ENCODE measurements at places on chromosomes 5 and 9. TPM values are rescaled to one million over a fixed set of nuclear protein-coding genes. Genes with fewer than 3 reads are reported as not detected.

- no peak overlapping the region for H3K4me3 ChIP-seq
- no peak overlapping the region for H3K27ac ChIP-seq
- H3K36me3 ChIP-seq = no peaks in the 10 kb centered on the region
- H3K4me1 ChIP-seq = no peaks in the 10 kb centered on the region
- H3K27me3 ChIP-seq = no peaks in the 10 kb centered on the region
- no peak for DNase-seq
Measured at GRCh38 chr9:38486056-38486615, 61.9 kb upstream of the IGFBPL1 start.

DNA sequence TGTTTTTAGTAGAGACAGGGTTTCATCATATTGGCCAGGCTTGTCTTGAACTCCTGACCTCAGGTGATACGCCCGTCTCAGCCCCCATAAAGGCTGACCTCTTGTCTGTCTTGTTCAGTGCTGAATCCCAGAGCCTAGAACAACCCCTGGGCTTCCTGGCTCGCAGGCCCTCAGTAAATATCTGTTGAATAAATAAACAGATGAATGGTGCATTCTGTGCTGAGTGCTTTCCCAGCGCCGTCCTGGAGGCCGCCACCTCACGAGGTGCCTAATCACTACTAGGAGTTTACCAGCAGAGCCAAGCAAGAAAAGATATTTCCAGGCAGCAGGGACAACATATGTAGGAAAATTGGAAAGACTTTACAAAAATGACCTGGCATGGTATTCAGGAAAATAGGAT, 88.5 kb downstream of the SNX24 start:
- no peak overlapping the region for H3K27ac ChIP-seq
- no peaks in the 10 kb centered on the region for H3K4me1 ChIP-seq

GRCh38 chr5:143760131-143760505, 51.8 kb upstream of the HMHB1 start:
- H3K27me3 ChIP-seq = no peaks in the 10 kb centered on the region
- no peaks in the 10 kb centered on the region for H3K36me3 ChIP-seq
- no peak overlapping the region for H3K4me3 ChIP-seq
- H3K27ac ChIP-seq = no peak overlapping the region
- no peak for DNase-seq

Gene SPATA31D4
- polyA plus RNA-seq = not detected

Gene ELAVL2
- 0.15 TPM for polyA plus RNA-seq

Gene CBY3
- polyA plus RNA-seq = not detected

GRCh38 chr5:160009591-160009989, 651 bp downstream of the TTC1 start:
- peaks cover 15% of the 10 kb centered on the region for H3K4me1 ChIP-seq
- 0 out of 2 replicates have a peak overlapping the region, but pooled peaks have one; percentile 77 for H3K27ac ChIP-seq
- peaks cover 36% of the 10 kb centered on the region for H3K36me3 ChIP-seq

DNA sequence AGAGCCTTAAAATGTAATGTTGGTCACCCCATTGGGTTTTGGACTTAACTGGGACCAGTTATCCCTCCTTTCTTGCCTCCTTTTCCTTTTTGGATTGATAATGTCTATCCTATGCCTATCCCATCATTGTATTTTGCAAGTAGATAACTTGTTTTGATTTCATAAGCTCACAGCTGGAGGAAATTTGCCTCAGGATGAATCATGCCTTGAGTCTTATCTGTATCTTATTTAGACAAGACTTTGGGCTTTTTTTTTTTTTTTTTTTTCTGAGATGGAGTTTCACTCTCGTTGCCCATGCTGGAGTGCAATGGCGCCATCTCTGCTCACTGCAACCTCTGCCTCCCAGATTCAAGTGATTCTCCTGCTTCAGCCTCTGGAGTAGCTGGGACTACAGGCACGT, 443.3 kb downstream of the DNAH5 start:
- no peaks in the 10 kb centered on the region for H3K4me1 ChIP-seq
- no peaks in the 10 kb centered on the region for H3K27me3 ChIP-seq
- H3K4me3 ChIP-seq = no peak overlapping the region
- H3K36me3 ChIP-seq = no peaks in the 10 kb centered on the region

DNA sequence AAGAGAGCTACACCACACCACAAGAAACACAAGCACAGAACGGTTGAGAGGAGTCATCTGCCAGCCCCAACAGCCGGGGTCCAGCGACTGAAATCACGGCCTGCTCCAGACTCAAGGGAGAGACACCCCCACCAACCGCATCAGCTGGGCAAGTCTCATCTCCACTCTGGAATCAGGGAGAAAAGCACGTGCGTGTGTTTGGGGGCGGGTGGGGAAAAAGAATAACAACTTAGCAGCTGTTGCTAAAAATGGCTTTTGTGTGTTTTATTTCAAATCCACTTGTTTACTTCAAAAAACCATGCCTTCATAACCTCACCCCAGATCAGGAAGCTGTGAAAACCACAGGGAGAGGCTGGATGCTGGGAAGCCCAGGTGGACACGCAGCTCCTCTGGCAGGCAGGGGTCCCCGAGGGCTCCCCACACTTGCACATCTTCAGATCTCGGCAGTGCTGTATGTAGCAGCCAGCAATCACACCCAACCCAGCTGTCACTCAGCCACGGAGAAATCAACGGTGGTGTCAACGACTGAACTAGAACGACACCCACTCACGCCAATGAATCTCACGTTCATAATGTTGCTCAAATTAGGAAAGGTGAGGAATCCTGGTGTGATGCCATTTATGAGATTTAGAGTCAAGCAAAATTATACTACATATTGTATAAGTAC, 19.0 kb downstream of the PNPLA7 start:
- no peaks in the 10 kb centered on the region for H3K36me3 ChIP-seq
- H3K4me3 ChIP-seq = no peak overlapping the region
- no peak overlapping the region for H3K27ac ChIP-seq
- DNase-seq = no peak
- H3K4me1 ChIP-seq = peaks cover 7% of the 10 kb centered on the region
- H3K27me3 ChIP-seq = no peaks in the 10 kb centered on the region

DNA sequence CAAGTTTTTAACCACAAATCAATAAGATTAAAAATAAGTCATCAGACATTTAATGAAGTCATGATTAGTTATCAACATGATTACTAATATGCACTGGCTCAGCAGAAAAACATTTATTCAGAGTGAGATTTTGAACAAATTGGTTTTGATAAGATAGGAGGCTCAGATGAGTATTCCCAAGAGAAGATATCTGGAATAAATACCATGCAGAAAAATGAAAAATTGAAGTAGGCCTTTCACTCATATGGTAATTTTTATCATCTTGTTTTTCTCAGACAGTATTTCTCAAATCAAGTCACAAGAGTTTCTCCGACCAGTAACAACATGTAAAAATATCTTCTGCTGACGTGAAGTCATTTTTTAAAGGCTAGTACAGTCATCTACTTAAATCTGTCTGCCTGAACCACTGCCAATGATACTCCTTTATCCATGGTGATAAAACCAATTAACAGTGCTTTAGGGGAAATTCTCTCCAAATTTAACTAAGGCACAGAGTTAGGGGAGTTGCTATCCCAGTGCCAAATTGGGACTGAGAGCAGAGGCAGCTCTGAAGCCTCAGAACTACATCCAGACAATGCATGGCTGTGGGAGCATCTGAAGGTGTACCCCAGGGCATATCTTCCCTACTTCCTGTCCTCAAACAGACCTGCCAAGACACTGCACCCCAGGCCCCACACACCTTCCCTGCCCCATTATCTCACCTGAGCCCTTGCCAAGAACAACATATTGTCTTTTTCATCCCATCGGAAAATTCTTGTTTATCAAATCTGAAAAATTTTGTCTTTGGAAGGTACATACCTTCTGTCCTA, 105.5 kb upstream of the TSLP start:
- no peaks in the 10 kb centered on the region for H3K36me3 ChIP-seq
- H3K4me1 ChIP-seq = no peaks in the 10 kb centered on the region
- H3K27me3 ChIP-seq = no peaks in the 10 kb centered on the region
- no peak overlapping the region for H3K4me3 ChIP-seq

GRCh38 chr9:133679466-133680061, 43.4 kb downstream of the DBH start:
- no peak for DNase-seq
- no peaks in the 10 kb centered on the region for H3K27me3 ChIP-seq
- H3K27ac ChIP-seq = peak overlapping the region; percentile 74
- no peak overlapping the region for H3K4me3 ChIP-seq

Gene ACOT12
- polyA plus RNA-seq = 0.19 TPM

GRCh38 chr5:139177809-139178588, 20.2 kb downstream of the SIL1 start:
- peak; percentile 49 for DNase-seq
- H3K4me1 ChIP-seq = peaks cover 31% of the 10 kb centered on the region
- no peak overlapping the region for H3K4me3 ChIP-seq
- peak overlapping the region; percentile 74 for H3K27ac ChIP-seq

- no peak for DNase-seq
- H3K4me3 ChIP-seq = no peak overlapping the region
- H3K36me3 ChIP-seq = no peaks in the 10 kb centered on the region
- no peaks in the 10 kb centered on the region for H3K27me3 ChIP-seq
Measured at GRCh38 chr5:109223531-109223930, 186.2 kb downstream of the PJA2 start.

DNA sequence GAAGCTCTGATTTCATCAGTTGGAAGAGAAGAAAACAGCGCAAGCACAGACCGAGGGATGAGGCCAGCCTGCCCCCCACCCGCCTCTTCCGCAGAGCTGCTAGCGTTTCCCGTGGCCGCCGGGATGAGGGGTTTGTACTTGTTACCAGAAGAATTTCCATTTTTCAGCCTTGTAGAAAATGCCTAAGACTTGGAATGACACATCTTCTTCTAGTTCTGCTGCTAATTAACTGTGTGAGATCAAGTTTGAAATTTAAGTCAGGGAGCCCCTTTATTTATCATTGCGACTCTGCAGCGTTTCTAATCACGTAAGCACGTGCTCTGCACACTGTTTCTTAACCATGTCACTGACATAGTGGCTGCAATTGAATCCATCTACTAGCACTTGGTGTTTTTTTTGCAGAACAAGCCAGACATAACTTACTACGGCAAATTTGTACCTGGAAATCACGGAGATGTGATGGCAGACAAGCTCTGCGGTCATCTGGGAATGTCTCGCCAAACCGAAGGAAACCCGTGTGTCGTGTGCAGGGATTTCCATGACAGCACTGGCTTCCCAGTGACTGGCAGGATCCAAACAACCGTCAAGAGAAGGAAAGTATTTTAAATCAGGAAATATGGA, 41.8 kb upstream of the ROR2 start:
- H3K4me1 ChIP-seq = peaks cover 7% of the 10 kb centered on the region
- H3K36me3 ChIP-seq = no peaks in the 10 kb centered on the region
- no peak for DNase-seq
- peak overlapping the region; percentile 39 for H3K27ac ChIP-seq

DNA sequence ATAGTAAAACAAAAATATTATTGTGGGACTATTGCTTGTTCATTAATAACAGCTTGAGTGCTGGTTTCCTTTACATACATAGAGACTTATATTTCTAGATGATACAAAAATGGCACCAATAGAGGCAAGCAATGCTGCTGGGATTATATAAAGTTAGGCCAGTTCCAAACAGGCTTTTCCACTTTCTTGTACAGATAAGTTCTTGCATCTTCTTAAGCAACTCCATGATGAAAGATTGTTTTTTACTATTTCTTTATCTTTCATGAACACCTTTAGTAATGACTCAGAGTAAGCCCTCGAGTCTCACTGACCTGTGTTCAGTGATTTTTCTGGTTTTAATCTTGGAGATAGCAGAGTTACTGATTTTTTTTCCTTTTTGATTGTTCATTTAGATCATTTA, 324.4 kb downstream of the PRR16 start:
- no peaks in the 10 kb centered on the region for H3K36me3 ChIP-seq
- H3K4me1 ChIP-seq = no peaks in the 10 kb centered on the region
- H3K27me3 ChIP-seq = no peaks in the 10 kb centered on the region
- H3K27ac ChIP-seq = no peak overlapping the region
- H3K4me3 ChIP-seq = no peak overlapping the region
- no peak for DNase-seq

- no peaks in the 10 kb centered on the region for H3K27me3 ChIP-seq
- no peaks in the 10 kb centered on the region for H3K4me1 ChIP-seq
- H3K36me3 ChIP-seq = no peaks in the 10 kb centered on the region
- DNase-seq = peak; percentile 68
- H3K27ac ChIP-seq = no peak within 1 kb of the TSS
Measured at GRCh38 chr5:150166650-150167511, at the start of gene CDX1. Gene CDX1 (plus strand): TSS chr5:150166778. CDS start chr5:150166877, 99 bp downstream.

DNA sequence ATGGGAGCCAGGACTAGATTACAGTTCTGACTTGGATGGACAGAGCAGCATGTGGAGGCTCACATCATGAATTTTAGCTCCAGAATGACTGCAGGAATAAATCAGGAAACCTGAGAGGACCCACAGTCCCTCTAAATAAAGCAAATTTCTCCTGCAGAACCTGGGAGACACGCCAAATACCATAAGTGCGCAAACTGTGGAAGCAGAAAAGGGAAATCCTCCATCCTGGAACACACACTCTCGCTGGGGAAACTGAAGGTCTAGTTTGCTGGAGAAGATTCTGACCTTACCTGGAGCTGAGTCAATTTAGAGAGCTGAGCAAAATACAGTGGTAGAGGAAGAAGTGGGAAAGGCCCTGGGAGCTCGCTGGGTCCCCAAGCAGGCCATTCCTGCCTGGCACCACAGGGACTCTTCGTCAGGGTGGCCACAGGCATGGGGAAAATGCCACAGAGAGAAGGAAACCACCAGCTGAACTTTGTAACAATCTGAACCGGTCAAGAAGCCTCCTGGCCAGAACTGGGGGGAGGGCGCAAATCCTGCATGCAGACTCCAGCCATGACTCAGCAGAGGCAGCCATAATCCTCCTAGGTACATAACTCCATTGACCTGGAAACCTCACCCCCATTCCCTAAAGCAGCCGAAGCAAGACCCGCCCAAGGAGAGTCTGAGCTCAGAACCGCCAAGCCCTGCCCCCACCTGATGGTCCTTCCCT, 390.9 kb downstream of the LRRC70 start:
- no peak overlapping the region for H3K4me3 ChIP-seq
- no peaks in the 10 kb centered on the region for H3K4me1 ChIP-seq
- H3K27ac ChIP-seq = no peak overlapping the region
- no peaks in the 10 kb centered on the region for H3K27me3 ChIP-seq
- DNase-seq = no peak

Gene ZNF454
- polyA plus RNA-seq = 0.15 TPM

Gene PCDH1
- 0.08 TPM for polyA plus RNA-seq

DNA sequence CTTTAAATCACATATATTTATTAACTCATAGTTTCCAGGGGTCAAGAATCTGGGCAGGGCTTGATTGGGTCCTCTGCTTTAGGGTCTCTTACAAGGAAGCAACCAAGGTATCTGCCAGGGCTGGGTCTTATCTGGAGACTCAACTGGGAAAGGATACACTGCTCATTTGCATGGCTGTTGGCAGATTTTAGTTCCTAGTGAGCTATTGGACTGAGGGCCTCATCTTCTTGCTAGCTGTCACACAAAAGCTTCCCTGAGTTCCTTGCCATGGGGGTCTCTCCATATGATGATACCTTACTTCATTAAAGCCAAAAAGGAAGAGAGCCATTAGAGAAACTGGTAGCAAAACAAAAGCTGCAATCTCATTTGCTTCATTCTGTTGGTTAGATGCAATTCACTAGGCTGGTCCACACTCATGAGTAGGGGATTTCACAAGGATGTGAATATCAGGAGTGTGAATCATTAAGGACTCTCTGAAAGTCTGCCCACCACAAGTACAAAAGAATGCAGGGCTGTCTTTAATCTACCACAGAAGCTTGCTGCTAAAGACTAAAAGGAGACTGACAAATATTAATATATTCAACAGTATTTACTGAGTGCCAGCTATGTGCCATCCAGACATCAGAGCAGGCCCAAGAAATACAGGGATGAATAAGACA, 42.0 kb upstream of the TIMD4 start:
- no peak for DNase-seq
- no peaks in the 10 kb centered on the region for H3K27me3 ChIP-seq
- no peaks in the 10 kb centered on the region for H3K4me1 ChIP-seq
- H3K36me3 ChIP-seq = no peaks in the 10 kb centered on the region
- H3K4me3 ChIP-seq = no peak overlapping the region
